ENCODE measurements at places on chromosomes 7 and 10. TPM values are rescaled to one million over a fixed set of nuclear protein-coding genes. Genes with fewer than 3 reads are reported as not detected.

DNA sequence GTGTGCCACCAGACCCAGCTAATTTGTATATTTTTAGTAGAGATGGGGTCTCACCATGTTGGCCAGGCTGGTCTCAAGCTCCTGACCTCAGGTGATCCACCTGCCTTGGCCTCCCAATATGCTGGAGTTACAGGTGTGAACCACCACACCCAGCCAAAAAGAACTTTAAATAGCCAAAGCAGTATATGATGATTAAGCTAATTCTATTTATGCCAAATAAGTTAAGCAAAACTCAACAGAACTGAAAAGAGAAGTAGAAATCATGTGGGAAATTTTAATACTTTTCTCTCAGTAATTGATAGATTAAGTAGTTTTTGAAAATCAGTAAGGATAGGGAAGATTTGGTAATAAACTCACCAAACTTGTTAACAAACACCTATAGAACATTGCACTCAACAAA is 24.5 kb upstream of the RHEB start:
- DNase-seq, result no peak

GRCh38 chr10:84933402-84933801 is 605.0 kb downstream of the CCSER2 start:
- DNase-seq, result no peak

DNA sequence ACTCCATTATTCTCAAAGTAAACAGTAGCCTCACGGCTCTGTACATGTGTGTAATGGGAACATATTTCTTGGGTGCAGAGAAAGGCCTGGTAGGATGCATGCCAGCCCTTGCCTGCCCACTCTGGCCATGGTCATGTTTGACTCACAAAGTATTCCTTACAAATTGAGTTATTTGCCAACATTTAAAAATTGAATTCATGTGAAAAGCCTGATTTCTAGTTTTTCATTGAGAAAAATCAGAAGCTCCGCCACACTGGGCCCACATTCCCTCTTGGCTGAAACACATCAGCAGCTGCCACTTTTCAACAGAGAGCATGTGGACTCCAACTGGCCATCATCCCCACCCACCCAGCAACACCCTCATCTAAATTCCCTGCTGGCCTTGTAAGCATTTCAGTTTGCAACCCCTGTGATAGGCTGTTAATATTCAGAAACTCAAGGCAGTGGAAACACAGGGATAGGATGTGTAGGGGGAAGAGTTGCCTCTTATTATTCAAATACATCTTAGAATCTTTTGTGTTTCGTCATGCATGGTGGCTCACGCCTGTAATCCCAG is 40.9 kb downstream of the CDH23 start:
- DNase-seq, result no peak

The OR2A1 gene
- total RNA-seq, result 0.05 TPM

- DNase-seq, result no peak
Observed at GRCh38 chr10:22570234-22570633, 144.1 kb downstream of the PIP4K2A start.

DNA sequence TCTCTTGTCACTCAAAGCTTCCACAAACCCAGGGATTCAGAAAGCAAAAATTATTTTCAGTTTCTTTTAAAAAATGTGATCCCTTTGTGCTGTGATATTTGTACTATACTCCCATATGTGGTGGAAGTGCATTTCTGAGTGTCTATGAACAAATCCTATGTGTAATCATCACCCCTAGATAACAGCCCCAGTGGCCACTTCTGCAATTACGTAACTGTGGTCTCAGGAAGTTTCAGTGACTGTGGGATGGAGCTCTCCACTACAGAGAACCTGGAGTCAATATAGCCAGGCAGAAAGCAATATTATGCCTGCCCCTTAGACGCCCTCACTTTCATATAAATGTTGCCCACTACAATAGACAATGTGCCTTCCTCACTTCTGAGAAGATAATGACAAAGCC is 1101.7 kb upstream of the GHITM start:
- DNase-seq, result no peak

DNA sequence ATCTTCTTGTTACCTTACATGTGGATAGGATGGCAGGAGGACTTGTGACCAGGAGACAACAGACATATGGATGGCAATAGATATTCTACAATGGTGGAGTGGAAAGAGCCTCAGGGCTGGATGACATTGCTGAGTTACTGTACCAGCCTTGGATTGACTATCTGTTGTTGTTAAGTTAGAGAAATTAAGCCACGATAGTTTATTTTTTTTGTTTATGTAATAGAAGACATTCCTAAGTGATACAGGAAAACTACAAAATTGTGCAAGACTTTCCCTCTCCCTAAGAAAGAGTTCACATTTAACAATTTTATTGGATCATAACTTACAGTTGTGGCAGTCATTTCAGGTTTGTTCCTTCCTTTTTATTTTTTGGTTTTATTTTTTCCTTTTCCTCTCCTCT is 230.7 kb upstream of the CACNA2D1 start:
- no peak for DNase-seq

GRCh38 chr10:22294694-22295093 is 21.5 kb upstream of the COMMD3 start:
- DNase-seq, result no peak

GRCh38 chr7:55108401-55108800 is 89.6 kb downstream of the EGFR start:
- DNase-seq, result no peak

- no peak for DNase-seq
Observed at GRCh38 chr7:123157606-123158005, 42.2 kb downstream of the SLC13A1 start.

The AMPH gene
- 0.17 TPM for total RNA-seq

GRCh38 chr7:2008101-2008935 is 224.4 kb downstream of the MAD1L1 start:
- no peak for DNase-seq

The HOXA4 gene
- total RNA-seq, result 0.17 TPM

DNA sequence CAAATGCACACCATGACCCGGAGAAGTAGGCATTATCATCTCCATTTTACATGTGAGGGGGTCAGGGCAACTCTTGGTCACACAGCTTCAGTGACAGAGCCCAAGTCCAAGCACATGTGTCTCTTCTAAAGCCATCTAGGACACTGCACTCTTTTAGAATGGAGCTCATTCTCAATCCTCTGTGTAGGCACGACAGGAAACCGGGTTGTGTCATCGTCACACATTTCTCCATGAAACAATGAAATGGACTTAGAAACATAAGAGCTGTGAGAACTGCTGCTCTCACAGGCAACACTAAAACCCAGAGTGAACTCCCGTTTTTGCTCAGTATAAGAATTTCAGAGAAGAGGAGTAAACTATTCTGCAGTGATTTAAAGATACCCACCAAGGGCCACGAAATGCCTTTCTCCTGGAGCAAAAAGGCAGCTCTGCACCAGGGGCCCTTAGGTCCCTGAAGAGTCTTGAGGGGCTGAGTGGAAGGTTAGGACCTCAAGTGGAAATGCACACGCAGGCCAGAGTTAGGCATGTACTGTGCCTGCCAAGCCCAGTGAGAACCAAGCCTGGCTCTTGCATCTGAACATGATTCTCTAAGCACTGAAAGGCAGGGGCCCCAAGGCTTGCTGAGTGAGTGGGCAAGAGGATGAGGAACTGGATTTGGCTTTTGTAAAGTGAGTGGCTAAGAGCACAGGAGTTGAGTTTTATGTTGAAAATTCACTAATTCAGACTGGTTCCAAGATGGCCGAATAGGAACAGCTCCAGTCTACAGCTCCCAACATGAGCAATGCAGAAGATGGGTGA is 13.3 kb downstream of the ALOX5 start:
- DNase-seq, result no peak

- peak; percentile 32 for DNase-seq
Observed at GRCh38 chr7:149598721-149599308, 101.2 kb upstream of the ZNF746 start.

DNA sequence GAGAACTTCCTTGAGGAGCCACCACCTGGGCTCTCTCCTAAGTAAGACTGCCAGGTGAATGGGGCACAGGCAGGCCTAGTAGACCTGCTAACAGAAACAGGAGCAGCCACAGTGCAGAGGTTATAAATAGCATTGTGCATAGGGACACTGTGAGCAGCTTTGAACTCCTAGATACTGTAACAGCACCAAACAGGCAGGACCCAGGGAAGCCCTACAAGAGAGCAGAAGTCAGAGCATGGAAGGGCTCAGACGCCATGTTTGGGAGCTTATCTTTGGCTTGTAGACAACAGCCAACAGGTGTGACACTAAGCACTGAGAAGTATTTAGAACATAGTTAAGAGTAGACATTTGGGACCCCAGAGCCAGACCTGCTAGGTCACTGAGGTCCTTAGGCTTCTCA is 14.5 kb downstream of the XRCC2 start:
- no peak for DNase-seq

- DNase-seq, result peak; percentile 46
Observed at GRCh38 chr7:116552602-116553001, 27.8 kb downstream of the CAV1 start.

GRCh38 chr10:29563420-29564035 is 71.2 kb downstream of the SVIL start:
- no peak for DNase-seq

DNA sequence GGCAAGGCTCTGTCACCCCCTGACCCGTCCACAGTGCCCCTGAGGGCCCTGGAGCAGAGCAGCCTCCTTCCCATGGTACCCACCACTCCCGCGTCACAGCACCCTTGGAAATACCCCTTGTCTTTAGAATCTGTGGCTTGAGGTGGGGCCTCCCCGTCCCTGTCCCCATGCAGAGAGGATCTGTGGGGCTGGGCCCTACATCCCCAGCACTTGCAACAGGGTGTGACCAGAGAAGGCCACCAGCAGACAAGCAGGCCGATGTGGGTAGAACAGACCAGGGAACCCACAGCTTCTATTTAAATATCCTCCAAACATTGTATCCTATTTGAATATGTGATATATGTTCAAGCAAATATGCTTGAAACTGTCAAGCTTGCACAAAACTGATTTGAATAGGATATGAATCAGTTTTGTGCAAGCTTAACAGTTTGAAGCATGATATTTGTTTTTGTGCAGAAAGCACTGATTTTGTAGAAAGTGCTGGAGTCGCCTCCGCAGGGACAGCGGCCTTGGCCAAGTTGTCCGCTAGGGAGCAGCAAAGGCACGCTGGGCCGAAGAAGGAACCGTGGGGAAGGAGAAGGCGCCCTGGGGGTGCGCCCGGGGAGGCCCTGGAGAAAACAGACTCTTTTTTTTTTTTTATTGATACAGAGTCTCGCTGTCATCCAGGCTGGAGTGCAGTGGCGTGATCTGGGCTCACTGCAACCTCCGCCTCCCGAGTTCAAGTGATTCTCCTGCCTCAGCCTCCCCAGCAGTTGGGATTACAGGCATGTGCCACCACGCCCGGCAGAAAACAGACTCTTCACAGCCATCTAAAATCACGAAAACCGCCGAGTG is 2.2 kb downstream of the CFAP46 start:
- no peak for DNase-seq

DNA sequence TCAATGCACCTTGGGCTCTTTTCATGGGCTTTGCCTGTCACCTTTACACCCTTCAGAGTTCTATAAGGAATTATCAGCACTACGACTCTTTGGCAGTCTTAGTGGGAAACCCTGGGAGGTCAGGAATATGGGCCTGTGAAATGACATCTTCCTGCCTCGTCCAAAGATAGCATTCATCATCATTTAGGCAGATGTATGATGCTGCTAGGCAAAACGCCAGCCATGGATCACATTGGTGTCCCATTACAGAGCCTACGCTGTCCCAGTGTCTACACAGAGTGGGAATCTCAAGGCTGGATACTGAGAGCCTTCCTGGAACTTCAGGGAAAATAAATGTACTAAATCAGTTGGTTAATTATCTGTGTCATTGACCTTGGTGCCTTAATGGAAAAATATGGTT is 259.4 kb upstream of the CELF2 start:
- no peak for DNase-seq

- peak; percentile 46 for DNase-seq
Observed at GRCh38 chr7:85068799-85069198, 118.1 kb downstream of the SEMA3D start.

- peak; percentile 78 for DNase-seq
Observed at GRCh38 chr10:3452173-3452626, 279.6 kb upstream of the PITRM1 start.

The C7orf25 gene
- 13.5 TPM for total RNA-seq

The ADRA2A gene
- not detected for total RNA-seq

The GARS1 gene
- 213 TPM for total RNA-seq

DNA sequence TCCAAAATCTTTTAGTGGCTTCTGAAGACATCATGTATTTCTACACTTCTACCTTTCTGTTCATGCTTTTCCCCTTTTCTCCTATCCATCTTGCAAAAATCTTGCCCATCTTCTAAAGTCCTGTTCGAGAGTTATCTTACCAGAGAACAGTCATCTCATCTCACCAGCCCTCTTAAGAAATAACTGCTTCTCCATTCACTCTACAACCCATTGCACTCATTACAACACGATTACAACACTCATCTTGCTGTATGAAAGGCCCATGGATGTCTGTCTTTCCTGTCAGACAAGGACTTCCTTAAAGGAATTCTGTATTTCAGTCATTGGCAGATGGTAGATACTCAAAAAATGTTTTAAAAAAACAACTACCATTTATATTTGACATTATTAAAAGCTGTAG is 30.8 kb downstream of the ZNF438 start:
- peak; percentile 65 for DNase-seq

DNA sequence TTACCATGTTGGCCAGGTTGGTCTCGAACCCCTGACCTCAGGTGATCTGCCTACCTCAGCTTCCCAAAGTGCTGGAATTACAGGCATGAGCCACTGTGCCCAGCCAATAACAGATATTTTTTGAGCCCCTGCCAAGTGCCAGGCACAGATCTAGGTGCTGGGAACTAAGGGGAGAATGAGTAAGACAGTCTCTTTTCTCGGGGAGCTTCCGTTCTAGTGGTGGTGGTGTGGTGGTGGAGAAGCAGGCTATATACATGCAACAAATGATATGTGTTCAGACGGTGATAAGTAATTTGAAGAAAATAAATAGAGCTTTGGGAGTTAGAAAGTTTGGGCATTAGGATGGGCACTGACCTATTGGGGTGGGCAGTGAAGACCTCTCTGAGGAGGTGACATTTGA is 76.7 kb upstream of the VKORC1L1 start:
- DNase-seq, result no peak

- DNase-seq, result no peak
Observed at GRCh38 chr7:155893664-155894063, 81.4 kb upstream of the SHH start.

The GJD4 gene
- not detected for total RNA-seq

DNA sequence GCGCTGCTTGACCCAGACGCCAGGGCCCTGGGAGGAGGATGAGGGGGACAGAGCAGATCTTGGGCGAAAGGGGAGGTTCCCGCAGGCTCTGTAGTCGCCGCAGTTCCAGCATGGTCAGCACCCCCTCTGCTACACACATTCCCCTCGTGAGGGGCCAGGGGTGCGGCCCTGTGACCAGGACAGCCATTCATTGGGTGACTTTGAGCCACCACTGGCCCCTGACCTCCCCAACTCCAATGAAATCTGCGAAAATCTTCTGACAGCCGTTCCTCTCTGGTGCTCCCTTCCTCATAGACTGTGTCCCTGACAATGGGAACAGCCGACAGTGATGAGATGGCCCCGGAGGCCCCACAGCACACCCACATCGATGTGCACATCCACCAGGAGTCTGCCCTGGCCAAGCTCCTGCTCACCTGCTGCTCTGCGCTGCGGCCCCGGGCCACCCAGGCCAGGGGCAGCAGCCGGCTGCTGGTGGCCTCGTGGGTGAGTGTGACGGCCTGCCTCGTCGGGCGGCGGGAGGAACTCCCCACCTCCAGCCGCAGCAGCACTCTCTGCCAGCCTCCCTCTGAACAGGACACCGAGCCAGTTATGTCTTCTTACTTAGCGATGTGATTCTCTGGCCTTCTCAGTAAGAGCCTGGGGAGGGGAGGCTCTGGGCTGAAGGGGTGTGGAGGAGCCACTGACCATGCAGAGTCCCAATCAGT is 825 bp downstream of the TMEM176A start:
- no peak for DNase-seq

The TMEM196 gene
- total RNA-seq, result 0.17 TPM

The METTL27 gene
- total RNA-seq, result 1.4 TPM

The ACSL5 gene
- 11.8 TPM for total RNA-seq

The AP5Z1 gene
- 18.4 TPM for total RNA-seq

The ADRB1 gene
- total RNA-seq, result not detected
